ENCODE measurements at places on chromosomes 11 and 22. TPM values are rescaled to one million over a fixed set of nuclear protein-coding genes. Genes with fewer than 3 reads are reported as not detected.

Gene OR6T1
- total RNA-seq, result not detected

Gene GTSE1
- total RNA-seq, result 1.3 TPM

Gene CDC42BPG
- 10.1 TPM for total RNA-seq

Gene PCF11
- 10.9 TPM for total RNA-seq

Gene MISFA
- total RNA-seq, result not detected

Gene LRRC74B
- not detected for total RNA-seq

Gene MOV10L1
- 0.76 TPM for total RNA-seq

Gene MS4A1
- not detected for total RNA-seq

Gene SPI1
- total RNA-seq, result not detected

Gene PTPN5
- not detected for total RNA-seq

Gene ME3
- total RNA-seq, result 24.8 TPM

All from mesangial cell (primary cell).